Activated T-helper 1 cell treated with Interleukin-2 at 50 U/mL for 16 hours (primary cell): ENCODE measurements at places on chromosomes 2 and 18.

GRCh38 chr2:174336501-174337336 is 2.0 kb downstream of the SP9 start:
- DNase-seq, result no peak

DNA sequence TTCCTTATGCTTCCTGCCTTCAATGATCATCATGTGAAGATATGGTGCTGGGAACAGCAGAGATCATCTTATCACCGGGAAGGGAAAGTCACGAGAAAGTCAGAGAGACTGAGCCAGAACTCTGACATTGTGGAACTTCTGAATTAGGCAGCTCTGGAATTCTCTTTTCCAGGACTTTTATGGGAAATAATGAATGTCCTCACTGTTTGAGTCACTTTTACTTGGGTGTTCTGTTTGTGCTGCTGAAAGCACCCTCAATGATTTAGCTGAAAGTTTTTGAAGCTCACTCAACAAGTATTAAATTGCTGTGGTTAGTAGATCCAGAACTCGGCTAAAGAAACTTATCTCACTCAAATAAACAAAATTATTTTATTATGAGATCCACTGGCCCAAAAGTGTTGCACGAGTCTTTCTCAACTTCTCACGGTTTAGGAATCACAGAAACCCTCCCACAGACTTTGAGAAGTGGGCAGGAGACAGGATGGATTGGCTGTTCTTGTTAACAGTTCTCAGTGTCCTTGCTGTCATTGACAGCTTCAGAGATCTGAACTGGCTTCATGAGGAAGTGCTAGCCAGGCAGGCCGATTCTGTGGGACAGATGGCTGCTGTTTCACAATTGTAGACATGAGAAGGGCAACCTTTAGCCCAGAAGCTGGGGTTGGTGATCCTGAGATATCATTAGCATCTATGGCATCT is 26.4 kb upstream of the ATRAID start:
- no peak for DNase-seq

- DNase-seq, result no peak
Measured at GRCh38 chr2:37080266-37080665, 3.9 kb downstream of the HEATR5B start.

GRCh38 chr2:240392948-240393830 is 42.3 kb upstream of the GPC1 start:
- no peak for DNase-seq

GRCh38 chr18:9839853-9840252 is 45.9 kb upstream of the TXNDC2 start:
- DNase-seq, result no peak

GRCh38 chr2:229273006-229273722 is 2.1 kb upstream of the PID1 start:
- no peak for DNase-seq

GRCh38 chr18:6719098-6719846 is 10.2 kb upstream of the ARHGAP28 start:
- no peak for DNase-seq

DNA sequence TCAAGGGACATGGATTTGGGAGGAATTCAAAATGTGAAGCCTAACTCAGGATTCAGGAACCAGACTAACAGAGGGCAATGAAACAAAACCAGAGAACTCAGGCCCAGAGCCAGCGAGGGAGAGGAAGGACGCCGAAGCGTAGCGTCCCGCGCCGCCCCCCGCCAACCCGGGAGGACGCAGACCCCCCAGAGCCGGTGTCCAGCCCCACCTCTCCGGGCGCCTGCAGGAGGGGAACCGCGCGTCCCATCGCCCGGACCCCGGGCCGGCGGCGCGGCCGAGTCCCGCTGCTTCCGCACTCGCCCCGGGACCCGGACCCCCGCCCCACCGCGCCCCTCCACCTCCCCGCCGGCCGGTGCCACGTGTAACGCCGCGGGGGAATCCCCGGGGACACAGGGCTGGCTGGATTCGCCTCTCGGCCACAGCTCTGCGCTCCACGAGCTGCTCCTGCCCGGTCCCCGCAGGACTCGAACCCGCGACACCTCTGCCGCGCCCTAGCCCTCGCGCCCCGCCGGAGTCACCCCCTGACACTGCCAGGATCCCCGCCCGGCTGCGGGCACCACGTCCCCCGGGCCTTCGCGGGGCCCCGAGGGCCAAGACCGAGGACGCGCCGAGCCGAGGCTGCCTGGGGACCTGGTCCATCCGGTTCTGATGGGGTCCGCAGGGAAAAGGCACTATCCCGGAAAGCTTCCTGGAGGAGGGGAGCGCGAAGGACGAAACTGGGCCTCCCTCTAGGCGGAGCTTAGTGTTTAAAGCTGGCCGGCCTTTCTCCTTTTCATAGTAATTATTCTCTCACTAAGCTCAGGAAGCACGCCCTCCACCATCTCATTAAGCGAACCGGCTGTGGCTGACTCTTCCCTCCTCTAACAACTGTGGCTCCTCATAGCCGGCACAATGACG is 40.4 kb upstream of the FAM124B start:
- DNase-seq, result no peak

DNA sequence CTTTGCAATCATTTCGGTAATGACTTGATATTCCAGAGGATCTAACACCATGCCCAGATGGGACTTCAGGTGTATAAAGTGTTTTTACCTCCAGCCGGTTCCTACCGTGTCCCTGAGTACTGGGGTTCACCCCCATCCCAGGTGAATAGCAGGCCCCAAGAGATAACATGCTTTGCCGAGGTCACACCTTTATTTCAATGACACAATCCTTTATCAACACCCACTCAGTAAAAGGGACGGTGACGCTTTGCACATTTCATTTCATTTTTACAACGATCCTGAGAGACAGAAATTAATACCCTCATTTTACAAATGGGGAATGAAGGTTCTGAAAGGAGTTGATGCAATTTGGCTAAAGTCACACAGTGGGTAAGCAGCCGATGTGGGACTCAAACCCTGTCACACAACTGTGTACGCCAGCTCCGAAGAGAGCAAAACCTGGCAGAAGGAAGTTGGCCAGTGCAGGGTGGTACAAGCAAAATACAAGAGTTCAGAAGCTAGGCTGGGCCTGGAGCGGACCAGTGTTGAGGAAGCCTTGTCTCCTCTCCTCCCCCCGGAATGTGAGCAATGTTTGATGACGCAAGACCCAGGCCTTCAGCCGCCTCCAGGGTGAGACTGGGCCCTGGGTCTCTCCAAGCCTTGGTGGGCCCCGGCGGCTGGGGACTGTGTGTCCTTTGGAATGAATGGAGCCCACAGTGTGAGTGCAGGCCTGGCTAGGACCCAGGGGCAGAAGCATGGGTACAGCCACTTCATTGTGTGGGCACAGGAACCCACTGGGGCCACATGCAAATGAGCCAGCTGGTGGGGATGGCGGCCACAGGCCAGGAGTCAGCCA is 139.6 kb upstream of the MYCN start:
- no peak for DNase-seq

- no peak for DNase-seq
Measured at GRCh38 chr2:118698564-118698963, 148.9 kb downstream of the EN1 start.
